ENCODE measurements at places on chromosomes 11 and 22.

- DNase-seq, result no peak
These were observed 6.5 kb downstream of the GAL start for GRCh38 chr11:68690671-68691401.

DNA sequence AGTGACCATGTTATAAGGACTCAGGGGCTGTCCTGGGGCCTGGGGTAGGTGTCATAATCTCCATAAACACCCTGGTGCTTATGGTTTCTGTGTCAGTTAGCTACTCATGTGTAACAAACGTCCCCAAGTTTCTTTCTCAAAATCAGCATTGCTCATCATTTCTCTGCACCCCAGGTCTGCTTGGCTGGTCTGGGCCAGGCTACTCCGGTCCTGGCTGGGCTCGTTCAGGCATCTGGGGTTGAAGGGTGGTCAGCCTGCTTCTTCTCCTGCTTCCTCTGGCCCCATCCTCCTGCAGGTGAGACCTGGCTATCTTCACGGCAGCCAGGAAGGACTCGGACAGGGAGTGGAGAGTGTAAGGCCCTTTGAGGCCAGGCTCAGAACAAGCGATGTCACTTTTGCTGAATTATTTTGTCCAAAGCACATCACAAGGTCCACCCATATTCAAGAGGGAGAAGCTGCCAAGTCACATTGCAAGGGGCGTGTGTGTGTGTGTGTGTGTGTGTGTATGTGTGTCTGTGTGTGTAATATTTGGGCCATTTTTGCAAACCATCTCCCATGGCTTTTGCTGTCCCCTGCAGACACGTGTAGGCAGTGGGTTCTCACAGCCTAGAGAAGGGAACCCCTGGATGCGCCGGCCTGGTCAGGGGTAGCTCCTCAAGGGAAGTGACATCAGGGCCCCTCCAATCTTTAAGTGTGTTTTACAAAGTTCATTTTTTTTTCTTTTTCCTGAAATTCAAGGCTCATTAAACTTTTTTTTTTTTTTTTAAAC lies 535.8 kb downstream of the TBC1D22A start:
- DNase-seq, result no peak

DNA sequence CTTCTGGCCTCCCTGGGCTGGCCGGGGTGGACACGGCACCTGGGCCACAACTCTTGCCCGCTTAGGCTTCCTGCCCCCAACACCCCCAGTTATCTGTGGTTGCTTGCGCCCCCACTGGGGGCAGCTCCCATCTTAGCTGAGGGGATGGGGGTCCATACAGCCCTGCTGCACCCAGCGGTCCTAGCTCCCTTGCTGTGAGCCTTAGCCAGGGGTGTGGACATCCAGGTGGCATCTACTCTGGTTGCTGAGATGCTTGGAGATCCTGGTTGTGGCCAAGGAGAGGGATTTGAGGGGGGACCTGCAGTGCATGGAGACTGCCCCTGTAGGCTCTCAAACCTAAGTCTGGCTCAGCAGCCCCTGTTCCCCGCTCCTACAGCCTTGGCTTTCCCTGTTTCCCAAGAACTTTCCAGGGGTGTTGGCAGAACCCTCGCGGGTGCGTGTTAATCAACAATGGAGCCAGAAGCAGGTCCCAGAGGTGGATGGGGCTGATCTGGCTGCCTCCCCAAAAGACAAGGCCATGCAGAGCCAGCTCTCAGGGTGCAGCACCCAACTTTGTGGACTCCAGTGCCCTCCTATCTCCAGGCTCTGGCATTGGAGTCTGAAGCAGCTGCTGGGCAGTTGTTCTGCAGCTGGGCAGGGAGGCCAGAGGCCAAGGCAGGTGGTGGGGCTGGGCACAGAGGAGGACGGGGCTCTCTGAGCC lies 3.3 kb downstream of the KCNQ1 start:
- DNase-seq, result no peak

DNA sequence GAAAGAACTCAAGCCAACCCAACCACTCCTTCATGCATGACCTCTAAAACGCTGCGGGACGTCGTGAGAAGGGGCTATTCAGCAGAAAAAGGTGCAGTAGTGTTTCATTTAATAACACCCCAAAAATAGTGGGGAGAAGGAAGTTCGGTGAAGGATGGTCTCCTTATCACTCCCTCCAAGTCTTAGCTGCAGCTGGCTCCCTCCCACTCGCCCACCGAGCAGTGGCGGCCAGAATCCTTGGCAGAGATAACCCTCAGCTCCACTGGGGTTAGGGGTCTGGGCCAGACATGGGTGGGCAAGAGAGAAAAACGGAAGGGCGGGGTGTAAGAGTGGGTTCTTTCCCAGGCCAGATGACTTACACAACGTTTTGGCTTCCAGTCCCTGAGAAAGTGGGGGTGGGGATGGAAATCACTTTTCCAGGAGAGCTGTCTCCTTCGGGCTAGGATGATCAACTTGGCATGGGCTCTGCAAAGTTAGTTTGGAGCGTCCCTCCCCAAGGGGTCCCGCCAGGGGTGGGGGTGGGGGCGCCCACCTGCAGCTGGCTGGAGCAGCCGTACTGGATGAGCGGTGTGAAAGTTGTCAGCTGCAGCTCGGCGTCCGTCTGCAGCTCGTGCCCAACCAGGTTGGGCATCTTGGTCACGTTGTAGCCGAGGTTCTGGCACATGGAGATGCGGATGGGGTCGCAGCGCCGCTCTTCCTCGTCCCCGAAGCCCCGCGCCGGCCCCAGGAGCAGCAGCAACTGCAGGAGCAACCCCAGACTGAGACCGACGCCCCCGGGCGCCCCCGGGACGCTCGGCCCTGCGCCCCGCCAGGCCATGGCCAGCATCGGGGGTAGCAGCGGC lies 705 bp downstream of the FZD4 start:
- no peak for DNase-seq

GRCh38 chr22:48779211-48779643 lies 1048.4 kb downstream of the BRD1 start:
- DNase-seq, result no peak

DNA sequence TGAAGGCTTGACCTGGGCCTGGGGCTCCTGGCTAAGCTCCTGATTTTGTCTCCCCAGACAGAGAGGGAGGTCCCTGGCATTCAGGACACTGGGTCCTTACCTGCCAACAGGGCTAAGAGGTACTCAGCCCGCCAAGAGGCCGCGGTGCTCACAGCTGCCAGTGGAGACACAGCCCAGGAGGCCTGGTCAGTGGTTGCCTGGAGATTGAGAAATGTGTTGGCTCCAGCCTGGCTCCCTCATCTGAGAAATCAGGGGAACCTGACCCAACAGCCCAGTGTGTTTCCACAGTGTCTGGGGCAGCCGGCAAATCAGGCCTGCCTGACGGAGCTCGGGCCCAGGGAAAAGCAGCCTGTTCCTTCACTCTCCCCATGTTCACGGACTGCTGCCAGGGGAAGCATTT lies 79.4 kb upstream of the NAV2 start:
- no peak for DNase-seq

GRCh38 chr11:36012455-36012854 lies 68.6 kb downstream of the LDLRAD3 start:
- DNase-seq, result no peak

- DNase-seq, result no peak
These were observed 27.1 kb downstream of the MPPED2 start for GRCh38 chr11:30559004-30559403.

DNA sequence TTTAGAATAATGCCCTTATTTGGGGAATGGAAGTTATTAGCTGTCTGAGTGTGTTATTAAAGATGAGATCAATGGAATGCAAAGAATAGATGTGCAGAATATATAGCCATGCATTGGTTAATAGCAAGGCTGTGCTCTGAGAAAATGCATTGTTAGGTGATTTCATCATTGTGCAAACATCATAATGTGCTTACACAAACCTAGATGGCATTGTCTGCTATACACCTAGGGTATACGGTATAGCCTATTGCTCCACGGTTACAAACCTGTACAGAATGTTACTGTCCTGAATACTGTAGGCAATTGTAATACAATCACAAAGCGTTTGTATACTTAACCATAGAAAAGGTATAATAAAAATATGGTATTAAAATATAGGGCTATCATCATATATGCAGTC lies 25.5 kb downstream of the SLC5A12 start:
- no peak for DNase-seq

DNA sequence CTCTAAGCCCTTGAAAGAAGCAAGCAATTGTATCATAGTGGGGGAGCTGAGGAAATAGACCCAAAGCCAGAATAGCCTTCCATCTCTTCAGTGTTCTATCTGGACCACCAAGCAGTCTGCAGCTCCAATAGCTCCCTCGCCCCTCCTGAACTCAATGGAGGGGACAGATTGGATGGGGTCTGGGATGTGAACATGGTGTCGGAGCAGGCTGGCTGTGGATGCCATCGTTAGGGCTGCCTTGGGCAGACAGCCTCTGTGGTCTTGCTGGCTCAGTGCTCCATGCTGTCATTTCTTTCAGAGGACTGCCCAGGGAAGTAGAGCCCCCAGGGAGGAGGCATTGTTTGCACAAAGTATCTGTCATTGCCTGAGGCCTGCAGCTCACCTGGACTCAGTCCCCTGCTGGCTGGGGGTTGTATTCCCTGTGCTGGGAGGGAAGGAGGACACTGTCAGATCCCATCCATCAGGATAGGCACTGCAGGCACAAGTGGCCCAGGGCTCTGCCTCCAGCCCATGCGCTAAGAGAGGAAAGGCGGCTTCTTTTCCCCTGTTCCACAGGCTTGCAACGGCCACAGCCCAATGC lies 537.7 kb downstream of the BUD13 start:
- no peak for DNase-seq

GRCh38 chr22:30968015-30968923 lies at the start of gene MORC2:
TSS of gene MORC2 (minus strand) at chr22:30968774. CDS start at chr22:30967889, 885 bp downstream.
- DNase-seq, result no peak

GRCh38 chr11:2929950-2930703 lies 907 bp upstream of the PHLDA2 start:
- no peak for DNase-seq

GRCh38 chr11:61486011-61486620 lies 22.4 kb upstream of the LRRC10B start:
- DNase-seq, result no peak

DNA sequence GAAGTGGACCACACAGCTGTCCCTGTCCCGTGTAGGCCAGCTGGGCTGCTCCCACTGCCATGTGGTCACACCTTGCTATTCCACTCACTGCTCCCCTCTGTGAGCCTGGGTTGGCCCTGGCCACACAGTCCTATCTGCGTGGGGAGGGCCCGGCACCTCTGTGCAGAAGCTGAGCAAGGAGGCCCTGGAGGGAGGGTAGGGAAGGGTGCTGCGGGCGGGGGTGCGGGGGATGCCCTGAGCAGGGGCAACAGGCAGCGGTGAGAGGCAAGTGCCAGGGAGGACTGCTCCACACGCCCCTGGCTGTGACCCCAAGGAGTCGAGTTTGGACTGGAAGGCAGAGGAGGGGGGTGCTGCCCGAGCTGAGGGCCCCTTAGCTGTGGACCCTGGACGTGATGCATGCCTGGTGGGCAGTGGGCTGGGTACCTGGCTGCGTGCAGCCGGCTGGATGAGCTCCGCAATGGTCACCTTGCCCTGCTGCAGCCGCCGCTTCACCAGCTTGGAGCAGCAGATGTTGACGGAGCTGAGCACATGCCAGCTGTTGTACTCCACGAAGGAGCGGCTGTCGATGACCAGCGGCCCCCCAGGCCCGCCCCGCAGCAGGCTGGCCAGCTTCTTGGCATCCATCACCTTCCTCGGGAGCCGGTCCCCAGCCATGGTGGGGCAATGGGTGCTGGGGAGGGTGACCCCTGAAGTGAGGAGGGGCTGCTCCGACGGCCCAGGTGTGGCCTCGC lies 6.7 kb downstream of the DUSP8 start:
- DNase-seq, result no peak

- DNase-seq, result no peak
These were observed 210.4 kb upstream of the B3GAT1 start for GRCh38 chr11:134622458-134622857.

DNA sequence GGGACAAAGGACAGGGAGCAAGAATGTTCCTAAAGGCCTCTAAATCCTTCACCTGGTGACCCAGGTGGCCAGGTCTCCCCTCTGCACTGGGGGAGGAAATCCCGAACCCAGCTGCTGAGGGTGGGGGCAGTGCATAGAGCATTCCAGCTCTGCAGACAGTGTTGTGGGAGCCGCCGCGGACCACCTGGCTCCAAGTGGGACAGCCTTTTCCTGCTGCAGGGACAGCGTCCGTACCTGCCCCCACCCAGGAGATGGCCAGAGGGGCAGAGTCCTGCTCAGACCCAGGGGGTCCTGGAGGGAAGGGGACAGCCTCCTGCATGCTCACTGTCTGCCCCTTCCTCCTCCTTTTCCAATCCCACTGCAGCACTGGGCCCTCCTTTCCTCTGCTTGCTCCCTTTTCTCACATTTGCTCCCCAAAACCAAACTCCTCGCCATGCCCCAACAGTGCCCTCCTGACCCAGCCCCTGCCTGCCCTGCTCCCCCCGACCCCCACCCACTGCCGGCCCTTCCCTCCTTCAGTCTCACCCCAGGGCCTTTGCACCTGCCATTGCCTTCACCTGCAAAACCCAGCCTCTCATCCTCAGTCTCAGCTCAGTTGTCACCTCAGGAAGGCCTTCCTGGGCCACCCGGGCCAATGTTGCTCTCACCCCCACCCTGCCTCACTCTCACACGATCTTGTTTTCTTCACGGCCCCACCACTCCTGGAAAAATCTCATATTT lies 12.8 kb downstream of the PNPLA5 start:
- DNase-seq, result no peak

All from fibroblast of skin of left biceps (primary cell).